RWPE1 (cell line): ENCODE measurements at places on chromosomes 1 and 21.
A peak's percentile ranks its signal among the peaks of the same experiment; 100 is the strongest.

DNA sequence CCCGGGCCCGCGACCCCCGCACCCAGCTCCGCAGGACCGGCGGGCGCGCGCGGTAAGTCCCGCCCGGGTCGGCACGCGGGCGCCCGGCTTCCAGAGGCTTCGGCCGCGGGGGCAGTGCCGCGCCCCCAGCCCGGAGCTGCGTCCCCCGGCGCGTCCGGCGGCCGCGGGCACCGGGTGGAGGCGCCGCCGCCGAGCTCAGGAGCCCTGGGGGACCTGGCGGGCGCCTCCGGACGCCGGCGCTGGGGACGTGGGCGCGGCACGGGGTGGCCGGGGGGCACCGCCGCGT lies 227 bp downstream of the NBL1 start:
- DNase-seq, result no peak

- no peak for DNase-seq
Measured at GRCh38 chr1:165886983-165887382, 59.6 kb downstream of the UCK2 start.

- DNase-seq, result no peak
Measured at GRCh38 chr1:206719169-206719839, 34.6 kb downstream of the MAPKAPK2 start.

GRCh38 chr1:160007577-160008200 lies 24.1 kb downstream of the PIGM start:
- DNase-seq, result peak; percentile 34

DNA sequence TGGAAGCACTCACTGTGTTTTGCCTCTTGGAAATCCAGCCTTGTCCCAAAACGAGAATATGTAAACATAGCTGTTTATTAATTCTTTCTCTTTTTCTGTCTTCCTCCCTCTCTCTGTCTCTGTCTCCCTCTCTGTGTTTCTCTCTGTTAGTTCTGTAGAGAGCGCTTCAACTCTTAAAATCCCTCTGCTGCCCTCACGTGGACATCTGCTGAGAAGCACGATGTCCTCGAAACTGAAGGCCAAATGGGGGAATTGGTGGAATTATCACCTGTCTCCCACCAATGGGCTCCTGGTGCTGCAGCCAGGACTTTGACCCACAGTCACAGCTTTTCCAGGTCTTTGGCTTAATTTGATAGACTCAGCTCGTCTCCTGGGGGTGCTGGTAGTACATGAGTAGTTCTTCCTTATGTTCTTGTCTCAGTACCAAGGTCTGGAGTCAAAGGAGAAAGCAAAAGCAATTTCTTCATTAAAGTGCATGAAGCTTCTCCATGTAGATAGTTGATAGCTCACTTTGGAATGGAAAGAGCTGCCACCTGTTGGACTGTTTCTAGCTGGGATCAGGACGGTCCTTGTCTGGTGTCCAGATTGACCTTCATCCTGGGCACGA lies 5.5 kb upstream of the GBP6 start:
- peak; percentile 51 for DNase-seq
